ENCODE measurements at places on chromosomes 11 and 22.

DNA sequence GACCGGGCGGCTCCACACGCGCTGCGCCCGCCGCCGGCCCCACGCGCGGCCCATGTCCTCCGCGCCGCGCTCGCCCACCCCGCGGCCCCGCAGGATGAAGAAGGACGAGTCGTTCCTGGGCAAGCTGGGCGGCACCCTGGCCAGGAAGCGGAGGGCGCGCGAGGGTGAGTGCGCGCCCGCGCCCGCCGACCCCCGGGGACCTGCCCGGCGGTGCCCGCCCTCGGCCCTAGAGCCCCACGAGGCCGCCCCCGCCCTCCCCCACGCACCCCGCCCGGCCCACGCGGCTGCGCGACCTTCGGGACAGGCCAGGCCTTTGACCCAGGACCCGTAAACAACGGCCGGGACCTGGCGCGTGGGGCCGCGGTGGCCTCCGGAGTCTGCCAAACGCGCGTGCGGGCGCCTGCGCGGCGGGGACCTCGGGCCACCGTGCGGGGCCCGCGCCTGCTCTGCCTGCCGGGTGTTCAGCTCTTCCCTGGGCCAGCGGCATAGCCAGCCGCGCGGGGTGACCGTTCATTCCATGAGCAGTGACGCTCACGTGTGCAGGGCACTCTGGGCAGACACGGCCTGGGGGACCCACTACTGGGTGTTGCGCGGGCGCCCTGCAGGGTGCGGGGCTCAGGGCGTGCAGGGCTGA is at the start of gene PARVB:
Gene PARVB (plus strand): TSS at position 15 of the 634 bp plus-strand sequence. CDS start 38 bp downstream, at position 53.
- no peak for DNase-seq

GRCh38 chr22:47299211-47299862 is 536.9 kb downstream of the TBC1D22A start:
- DNase-seq: no peak

DNA sequence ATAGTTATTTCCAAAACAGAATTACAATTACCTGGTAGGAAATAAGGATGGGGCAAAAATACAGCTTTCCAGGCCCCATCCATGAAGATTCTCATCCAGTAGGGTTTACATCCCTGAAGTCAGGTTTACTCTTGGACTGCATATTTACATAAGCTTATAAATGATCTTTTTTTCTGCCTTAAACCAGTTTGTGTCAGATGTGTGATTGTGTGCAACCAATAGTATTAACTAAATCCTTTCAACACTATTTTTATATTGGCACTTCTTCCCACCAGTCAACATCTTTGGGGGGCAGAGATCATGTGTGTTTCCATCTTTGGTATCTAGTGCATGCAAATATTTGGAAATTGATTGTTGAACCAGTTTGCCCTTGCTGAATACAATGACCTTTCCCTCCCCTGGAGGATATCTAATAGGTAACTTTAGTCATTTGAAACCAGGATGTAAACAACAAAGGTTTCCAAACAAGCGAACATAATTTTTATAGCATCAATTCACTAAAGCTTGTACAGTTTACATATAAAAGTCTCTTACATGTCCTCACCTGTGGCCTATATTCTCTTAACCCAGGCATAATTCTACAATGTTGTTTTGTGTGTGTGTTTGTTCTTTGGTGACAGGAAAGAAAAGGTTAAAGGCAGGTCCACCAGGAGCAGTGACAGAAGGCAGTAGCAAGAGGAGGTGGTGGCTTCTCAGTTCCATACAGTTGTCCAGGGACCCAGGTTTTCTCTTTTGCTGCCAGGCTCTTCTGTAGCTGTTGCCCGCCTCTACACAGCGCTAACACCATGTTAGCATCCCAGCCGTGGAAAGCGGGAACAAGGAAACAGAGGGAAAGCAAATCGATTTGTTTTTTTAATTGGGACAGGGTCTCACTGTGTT is 1.7 kb upstream of the ME3 start:
- no peak for DNase-seq

GRCh38 chr11:103380031-103380430 is 270.8 kb downstream of the DYNC2H1 start:
- no peak for DNase-seq

DNA sequence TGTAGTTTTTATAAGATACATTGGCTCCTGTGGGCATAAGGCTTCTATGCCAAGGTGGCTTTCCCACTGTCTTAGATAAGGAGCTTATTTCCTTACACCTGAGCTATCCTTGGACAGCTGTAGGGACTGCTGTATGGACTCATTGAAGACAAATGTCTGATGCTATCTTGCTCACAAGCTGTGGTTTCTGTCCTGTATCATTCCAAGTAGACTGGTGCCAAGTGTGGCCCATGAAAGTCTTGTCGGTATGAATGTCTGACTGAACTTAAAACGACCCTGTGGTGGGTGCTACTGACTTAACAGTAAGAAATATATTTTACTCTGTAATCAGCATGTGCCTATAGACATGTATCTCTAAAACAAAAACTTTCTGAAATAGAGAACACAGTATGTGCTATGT is 45.0 kb downstream of the LARGE2 start:
- DNase-seq: no peak
